ENCODE measurements at places on chromosomes 16 and 17.

DNA sequence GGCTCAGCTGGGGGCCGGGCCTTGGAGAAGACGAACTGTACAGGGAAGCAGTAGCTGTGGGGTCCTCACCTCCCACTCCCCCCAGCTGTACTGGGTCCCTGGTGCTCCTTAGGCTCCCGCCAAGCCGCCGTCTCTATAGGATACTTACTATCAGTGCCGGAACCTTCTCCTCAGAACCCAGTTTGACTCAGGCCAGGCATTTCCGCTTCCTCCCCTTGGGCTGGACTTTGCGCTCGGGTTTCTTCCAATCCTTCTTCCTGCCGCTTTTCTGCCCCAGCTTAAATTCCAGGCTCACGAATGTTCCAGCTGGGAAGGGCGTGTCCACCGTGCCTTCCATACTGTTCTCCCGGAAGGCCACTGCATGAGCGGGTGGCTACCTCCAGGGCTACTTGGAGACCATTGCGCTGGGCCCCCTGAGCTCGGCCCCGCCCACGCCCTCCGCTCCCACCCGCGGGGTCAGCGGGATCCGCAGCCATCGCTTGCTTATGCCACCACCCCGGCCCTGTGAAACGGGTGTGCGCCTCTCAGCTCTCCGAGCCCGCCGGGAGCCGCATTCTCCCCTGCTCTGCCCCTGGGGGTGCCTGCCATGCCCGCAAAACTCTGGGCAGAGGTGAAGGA, 1795.9 kb downstream of the TP53TG3F start:
- DNase-seq: no peak

GRCh38 chr17:50052241-50052796, 3.6 kb upstream of the ITGA3 start:
- DNase-seq: no peak

DNA sequence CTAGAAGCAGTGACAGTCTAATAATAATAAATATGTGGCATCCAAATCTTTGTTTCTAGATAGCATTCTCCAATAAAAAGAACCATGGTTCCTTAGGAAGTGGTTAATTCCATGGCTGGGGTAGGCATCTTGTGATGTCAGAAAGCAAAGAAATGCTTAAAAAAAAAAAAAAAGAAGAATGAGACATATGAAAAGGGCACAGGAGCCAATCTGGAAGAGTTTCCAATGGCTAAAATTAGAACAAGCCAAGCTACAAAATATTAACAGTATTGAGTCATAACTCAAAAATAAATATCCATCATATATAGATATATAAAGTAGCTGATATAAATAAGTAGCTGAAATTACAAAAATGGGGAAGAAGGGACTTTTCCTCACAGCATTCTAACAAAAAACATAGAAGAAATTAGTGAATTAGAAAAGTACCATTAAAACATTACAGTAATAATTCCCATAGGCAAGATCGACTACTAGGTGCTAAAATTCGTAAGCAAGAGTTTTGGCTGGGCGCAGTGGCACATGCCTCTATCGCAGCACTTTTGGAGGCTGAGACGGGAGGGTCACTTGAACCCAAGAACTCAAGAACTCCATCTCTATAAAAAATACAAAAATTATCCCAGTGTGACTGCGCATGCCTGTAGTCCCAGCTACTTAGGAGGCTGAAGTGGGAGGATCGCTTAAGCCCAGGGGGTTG, 111.3 kb downstream of the TRIM37 start:
- no peak for DNase-seq

- no peak for DNase-seq
Measured at GRCh38 chr16:1258906-1259759, 3.3 kb downstream of the TPSD1 start.

GRCh38 chr16:50498431-50499155, 49.6 kb upstream of the NKD1 start:
- no peak for DNase-seq

GRCh38 chr17:27564463-27564862, 66.5 kb upstream of the LGALS9 start:
- DNase-seq: no peak

DNA sequence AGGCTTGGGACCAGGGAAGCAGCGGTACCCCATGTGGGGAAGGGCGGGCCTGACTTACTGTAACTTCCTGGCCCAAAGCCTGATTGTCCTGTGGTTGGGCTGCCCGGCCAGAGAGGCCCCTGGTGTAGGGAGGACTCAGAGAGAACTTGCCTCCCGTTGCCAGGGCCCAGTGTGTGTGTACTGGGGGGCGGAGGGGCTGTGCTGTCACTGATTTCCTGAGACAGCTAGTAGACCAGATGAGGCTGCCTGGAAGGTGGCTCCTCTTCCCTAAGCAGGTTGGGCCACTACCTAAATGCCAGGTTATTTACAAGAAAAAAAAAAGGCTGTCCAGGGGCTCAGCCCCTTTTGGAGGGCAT, 16.7 kb downstream of the SOCS3 start:
- DNase-seq: peak; percentile 29
